Right atrium auricular region (tissue), 2 donors: ENCODE measurements at places on chromosomes 1 and 21.
A peak's percentile ranks its signal among the peaks of the same experiment; 100 is the strongest.

- H3K27me3 ChIP-seq = no peaks in the 10 kb centered on the region
- H3K27ac ChIP-seq = peak overlapping the region; percentile 9
- peaks cover 19% of the 10 kb centered on the region for H3K4me1 ChIP-seq
- no peaks in the 10 kb centered on the region for H3K36me3 ChIP-seq
- DNase-seq = peak; percentile 60
Measured at GRCh38 chr1:208475951-208476845, 232.0 kb upstream of the PLXNA2 start.

GRCh38 chr21:26085127-26085526, 85.4 kb downstream of the APP start:
- H3K4me3 ChIP-seq = no peak overlapping the region
- no peaks in the 10 kb centered on the region for H3K4me1 ChIP-seq
- H3K27me3 ChIP-seq = no peaks in the 10 kb centered on the region
- peaks cover 5% of the 10 kb centered on the region for H3K36me3 ChIP-seq

DNA sequence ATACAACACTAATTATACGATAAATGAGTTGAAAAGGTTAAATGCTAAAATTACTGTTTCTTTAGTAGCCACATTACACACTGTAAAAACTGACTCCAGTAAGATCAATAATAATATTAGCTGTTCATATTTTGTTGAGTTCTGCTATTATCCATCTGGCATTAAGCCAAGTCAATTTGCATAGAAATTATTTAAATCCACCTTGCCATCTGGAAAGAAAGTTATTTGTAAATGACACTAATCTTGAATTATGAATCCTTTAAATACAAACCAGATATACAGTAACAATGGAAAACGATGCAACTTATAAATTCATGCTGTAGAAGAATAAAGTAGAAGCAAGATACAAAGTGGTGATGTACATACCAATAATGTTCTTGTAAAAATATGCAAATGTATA, 81.4 kb upstream of the BCL10 start:
- no peak overlapping the region for H3K27ac ChIP-seq
- no peaks in the 10 kb centered on the region for H3K36me3 ChIP-seq
- H3K27me3 ChIP-seq = no peaks in the 10 kb centered on the region
- H3K4me3 ChIP-seq = no peak overlapping the region

GRCh38 chr1:21608798-21609197, 60.4 kb downstream of the RAP1GAP start:
- DNase-seq = no peak
- H3K27ac ChIP-seq = no peak overlapping the region
- no peaks in the 10 kb centered on the region for H3K27me3 ChIP-seq
- H3K36me3 ChIP-seq = no peaks in the 10 kb centered on the region
- no peak overlapping the region for H3K4me3 ChIP-seq
- no peaks in the 10 kb centered on the region for H3K4me1 ChIP-seq

DNA sequence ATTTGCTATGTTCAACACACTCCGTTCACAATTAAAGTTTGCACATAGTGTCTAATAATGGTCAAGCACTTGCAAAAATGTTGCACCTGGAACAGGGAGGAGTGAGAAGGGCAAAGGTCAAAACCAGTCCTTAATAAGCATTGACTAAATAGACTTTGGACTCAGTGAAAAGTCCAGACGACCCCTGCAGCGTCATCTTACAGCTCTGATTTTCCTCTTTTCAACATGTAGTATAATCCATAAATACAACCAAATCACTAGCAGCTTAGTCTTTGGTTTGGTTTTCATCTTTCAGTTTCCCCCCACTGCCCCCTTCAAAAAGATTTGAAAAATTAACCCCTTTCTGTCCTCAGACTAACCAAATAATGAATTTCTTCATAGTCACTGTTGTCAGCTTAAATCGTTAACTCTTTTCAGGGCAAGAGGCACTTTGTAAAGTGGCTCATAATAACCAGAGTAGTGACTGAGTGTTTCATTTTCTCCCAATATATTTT, 290.3 kb downstream of the PTPRC start:
- H3K4me1 ChIP-seq = no peaks in the 10 kb centered on the region
- no peak overlapping the region for H3K4me3 ChIP-seq
- H3K27ac ChIP-seq = no peak overlapping the region
- no peak for DNase-seq
- H3K36me3 ChIP-seq = no peaks in the 10 kb centered on the region

GRCh38 chr1:114319418-114319817, 165.7 kb upstream of the SYT6 start:
- no peaks in the 10 kb centered on the region for H3K27me3 ChIP-seq
- no peak overlapping the region for H3K27ac ChIP-seq
- no peaks in the 10 kb centered on the region for H3K4me1 ChIP-seq
- H3K36me3 ChIP-seq = no peaks in the 10 kb centered on the region
- no peak for DNase-seq
- no peak overlapping the region for H3K4me3 ChIP-seq

GRCh38 chr1:43241413-43241836, 28.4 kb upstream of the TMEM125 start:
- no peaks in the 10 kb centered on the region for H3K27me3 ChIP-seq
- peaks cover 27% of the 10 kb centered on the region for H3K4me1 ChIP-seq
- DNase-seq = peak; percentile 56
